ENCODE measurements at places on chromosomes 16 and 17.

DNA sequence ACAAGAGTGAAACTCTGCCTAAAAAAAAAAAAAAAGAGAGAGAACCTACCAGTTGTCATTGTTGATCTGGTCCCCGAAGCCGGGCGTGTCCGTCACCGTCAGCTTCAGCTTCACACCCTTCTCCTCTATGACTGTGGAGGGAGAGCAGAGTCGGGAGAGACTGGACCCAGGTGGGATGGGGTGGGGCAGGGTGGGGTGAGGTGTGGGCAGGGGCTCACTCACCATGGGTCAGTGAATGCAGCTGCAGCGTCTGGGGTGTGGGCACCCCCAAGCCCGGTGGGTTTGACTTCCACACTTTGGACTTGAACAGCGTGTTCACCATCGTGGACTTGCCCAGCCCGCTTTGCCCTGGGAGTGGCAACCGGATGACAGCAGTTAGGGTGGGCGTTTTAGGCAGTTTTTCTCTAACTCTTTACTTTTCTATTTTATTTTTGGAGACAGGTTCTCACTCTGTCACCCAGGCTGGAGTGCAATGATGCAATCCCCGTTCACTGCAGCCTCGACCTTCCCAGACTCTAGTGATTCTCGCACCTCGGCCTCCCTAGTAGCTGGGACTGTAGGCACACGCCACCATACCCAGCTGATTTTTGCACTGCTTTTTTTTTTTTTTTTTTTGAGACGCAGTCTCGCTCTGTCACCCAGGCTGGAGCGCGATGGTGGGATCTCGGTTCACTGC is 2.2 kb downstream of the SEPTIN12 start:
- DNase-seq = no peak

- no peak for DNase-seq
Observed at GRCh38 chr17:1896243-1897104, 66.7 kb downstream of the RPA1 start.

DNA sequence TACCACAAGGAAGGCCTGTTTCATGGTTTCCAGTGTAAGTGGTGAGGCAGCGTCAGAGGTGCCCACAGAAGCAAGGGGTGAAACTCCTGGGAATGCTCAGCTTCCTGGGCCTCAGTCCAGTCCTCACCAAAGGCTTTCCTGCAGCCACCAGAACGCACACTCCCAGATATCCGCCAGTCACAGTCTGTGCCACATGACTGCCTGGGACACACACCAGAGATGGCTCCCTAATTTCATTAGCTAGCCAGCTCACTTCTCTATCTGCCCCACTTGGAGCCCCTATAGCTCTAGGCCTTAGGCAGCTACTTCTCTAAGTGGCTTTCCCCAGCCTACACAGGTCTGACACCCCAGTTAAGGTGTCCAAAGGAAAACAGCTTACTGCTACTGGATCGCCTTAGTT is 77.0 kb downstream of the CYTH1 start:
- no peak for DNase-seq

GRCh38 chr17:32733401-32733800 is 143.5 kb downstream of the MYO1D start:
- DNase-seq = no peak

GRCh38 chr17:45222014-45222288 is 266 bp downstream of the FMNL1 start:
- DNase-seq = no peak

GRCh38 chr16:10196999-10197398 is 14.8 kb upstream of the GRIN2A start:
- no peak for DNase-seq

GRCh38 chr16:65749506-65749905 is 617.0 kb upstream of the CDH5 start:
- DNase-seq = no peak

DNA sequence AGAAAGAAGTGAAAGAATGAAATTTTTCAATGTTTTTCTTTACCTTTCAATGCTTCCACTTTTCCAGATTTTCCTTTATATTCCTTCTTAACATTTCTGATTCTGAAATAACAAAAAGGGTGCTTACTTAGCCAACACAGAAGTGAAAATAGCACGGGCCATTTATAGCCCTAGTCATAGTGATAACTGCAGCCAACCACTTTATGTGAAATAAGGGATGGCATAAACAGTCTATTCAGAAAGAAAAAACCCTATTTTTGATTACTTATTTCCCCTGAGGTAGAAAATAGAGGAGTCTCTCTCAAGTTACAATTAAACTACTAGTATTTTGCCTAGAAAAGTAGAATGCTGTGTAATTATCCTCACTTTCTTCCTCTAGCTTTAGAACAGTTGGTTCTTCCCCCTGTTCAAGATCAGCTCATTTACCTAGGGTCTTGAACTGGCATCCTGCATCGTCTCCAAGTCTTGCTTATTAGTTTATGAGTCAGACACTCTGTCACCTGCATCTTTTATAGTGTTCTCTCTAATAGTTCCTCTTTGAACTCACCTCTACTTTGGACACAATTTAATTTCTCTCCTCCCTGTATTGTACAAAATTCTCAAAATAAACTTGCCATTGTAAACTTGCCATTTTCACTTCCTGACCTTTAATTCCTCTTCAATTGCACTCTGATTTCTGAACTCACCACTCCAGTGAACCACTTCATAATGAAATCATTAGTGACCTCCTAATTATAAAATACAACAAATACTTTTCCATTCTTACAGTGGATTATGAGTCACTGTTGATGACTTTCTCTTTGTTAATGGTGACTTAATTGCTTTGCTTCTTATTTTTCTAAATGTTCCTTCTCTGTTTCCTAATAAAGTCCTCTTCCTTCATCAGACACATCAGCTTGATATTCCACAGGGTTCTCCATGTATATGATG is 23.6 kb downstream of the ABCA6 start:
- no peak for DNase-seq

DNA sequence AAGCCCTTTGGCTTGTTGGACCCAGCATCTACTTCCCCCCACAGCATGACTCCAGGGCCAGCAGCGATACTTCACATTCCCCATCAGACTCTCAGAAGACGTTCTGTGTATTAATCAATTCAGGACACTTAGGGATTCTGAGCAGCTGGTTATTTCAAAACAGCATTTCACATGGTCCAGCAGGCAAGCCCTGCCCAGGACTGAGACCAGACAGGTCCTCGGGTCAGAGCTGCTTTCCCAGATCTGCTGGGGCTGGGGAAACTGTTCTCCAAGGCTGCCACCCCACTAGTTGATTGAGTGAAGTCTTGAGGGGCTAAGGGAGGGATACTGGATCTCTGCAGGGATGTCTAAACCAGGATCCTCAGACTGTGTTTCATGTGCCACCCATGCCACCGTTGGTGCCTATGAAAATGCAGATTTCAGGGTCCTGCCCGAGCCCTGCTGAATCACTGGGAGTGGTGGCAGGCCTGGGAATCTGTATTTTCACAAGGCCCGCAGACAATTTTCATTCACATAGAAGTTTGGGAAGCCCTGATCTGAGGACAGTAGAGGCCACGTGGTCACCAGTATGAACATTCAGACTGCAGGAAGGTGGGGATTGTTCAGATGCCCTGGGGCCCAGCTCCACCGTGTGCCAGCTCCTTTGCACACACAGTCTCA is 40.6 kb upstream of the CDH5 start:
- no peak for DNase-seq

DNA sequence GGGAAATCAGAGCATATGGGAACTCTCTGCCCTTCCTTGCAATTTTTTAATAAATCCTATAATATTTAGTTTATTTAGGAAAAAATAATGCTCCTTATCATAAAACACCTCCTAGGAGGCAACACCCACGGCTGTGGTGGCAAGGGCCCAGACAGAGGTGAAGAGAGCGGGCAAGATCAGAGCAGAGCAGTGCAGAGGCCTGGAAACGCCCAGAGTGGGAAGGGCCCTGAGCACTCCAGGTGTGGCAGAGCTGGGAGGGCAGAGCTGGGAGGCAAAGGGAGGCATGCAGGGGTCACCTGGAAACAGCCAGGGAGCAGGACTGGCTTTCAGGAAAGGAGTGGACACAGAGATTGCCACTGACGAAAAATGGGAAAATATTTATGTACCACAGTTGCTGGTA is 17.3 kb downstream of the FBXO31 start:
- DNase-seq = no peak

GRCh38 chr17:37517881-37518280 is 28.2 kb downstream of the DUSP14 start:
- DNase-seq = no peak

GRCh38 chr17:19975601-19976000 is 2.0 kb downstream of the AKAP10 start:
- no peak for DNase-seq

GRCh38 chr17:34434052-34434451 is 71.0 kb upstream of the CCL1 start:
- no peak for DNase-seq

DNA sequence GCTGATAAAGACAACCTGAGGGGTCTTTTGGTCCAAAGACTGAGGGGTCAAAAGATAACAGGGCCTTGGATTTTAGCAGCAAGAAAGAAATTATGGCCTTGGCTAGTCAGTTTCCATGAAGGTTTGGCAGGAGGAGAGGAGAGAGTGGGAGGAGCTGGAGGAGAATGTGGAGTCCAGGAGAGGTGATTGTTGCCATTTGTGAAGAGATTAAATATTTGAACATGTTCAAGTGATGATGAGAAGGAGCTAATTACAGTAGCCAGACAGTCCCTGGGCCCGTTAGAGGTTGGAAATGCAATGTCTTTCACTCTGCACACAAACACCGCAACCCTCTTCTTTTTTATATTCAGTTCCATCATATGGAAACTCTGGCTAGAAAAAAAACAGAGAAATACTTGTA is 68.6 kb downstream of the TNRC6C start:
- DNase-seq = no peak

- DNase-seq = peak; percentile 91
Observed at GRCh38 chr16:66515596-66516508, 34.1 kb downstream of the TK2 start.

GRCh38 chr16:2238150-2238837 is 2.0 kb downstream of the DNASE1L2 start:
- no peak for DNase-seq

DNA sequence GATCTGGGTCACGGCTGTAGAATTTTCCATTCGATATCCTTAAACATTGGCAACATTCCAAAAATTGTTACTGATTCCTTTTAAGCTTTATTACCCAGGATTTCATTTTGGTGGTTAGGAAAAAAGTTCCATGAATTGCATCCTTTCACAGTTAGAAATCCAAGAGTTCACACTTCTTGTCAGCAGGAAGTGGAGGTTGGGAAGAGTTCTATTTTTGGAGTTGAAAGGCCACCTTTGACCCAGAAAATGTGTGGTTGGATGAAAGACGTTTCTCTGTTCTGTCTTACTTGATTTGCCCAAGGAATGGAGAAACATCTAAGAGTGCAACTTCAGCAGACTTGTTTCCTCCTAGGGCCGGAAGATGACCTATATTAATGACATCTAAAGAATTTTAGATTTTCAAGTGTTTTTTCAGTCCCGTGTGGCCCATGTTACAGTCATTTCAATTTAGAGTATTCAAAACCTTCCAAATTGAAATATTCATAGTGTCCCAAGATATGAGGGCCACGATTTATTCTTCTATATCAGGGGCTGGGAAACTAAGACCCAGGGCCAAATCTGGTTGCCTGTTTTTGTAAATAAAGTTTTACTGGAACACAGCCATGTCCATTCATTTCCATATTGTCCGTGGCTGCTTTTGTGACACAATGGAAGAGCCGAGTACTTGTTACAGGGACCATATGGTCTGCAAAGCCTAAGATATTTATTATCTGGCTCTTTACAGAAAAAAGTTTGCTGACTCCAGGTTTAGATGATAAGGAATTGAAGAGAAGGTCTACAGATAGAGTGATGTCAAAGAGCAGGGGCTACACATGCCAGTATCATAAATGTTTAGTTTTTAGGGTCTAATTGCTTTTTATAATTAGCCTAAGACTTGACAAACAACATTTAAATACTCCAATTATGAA is 50.2 kb downstream of the CDK5R1 start:
- peak; percentile 78 for DNase-seq

GRCh38 chr17:29089601-29090044 is 46.7 kb downstream of the PIPOX start:
- no peak for DNase-seq

GRCh38 chr17:78899361-78900260 is 3.4 kb downstream of the CEP295NL start:
- DNase-seq = peak; percentile 58

DNA sequence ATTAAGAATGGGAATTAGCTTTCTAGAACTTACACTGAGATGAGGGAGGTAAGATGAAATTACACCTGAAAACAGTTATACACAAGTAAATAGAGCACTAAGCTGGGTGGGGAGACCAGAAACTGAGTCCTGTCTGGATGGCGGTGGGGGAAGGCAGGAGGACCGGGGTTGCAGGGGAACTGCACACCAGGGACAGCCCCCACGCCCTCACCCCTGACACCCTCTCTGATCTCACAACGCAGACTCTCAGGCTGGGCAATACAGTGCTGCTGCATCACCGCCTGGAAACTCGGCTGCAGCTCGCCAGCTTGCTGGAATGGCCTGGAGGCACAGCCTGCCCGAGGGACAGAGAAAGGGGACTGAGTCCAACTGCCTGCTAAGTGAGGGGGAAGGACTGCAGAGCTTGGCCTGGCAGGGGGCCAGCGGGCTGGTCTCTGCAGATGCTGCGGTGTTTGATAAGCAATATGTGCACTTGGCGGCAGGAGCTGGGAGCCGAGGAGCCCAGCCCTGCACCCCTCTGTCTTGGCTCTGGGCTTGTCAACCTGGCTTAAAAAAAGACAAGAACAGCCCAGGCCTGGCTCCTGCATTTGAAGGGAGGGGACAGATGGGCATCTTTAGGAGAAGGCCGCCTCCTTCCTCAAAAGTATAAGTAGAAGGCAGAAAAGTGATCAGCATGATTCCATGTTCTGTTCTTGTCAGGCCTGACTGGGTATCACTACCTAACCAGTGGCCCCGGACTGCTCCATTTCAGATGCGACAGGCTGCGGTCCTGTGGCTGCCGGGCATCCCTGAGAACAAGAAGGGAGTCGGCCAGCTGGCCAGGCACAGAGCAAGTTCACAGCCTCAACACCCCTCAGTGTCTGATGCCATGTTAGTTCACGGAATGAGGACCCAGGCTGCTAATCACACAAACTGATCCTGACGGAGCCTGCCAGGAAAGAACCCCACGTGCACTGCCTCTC is 30.2 kb downstream of the SPHK1 start:
- peak; percentile 68 for DNase-seq

GRCh38 chr17:43740541-43740940 is 18.1 kb downstream of the SOST start:
- DNase-seq = peak; percentile 70

- no peak for DNase-seq
Observed at GRCh38 chr16:84884596-84885341, 65.0 kb downstream of the CRISPLD2 start.

- DNase-seq = no peak
Observed at GRCh38 chr17:69057280-69057679, 3.4 kb downstream of the ABCA9 start.

DNA sequence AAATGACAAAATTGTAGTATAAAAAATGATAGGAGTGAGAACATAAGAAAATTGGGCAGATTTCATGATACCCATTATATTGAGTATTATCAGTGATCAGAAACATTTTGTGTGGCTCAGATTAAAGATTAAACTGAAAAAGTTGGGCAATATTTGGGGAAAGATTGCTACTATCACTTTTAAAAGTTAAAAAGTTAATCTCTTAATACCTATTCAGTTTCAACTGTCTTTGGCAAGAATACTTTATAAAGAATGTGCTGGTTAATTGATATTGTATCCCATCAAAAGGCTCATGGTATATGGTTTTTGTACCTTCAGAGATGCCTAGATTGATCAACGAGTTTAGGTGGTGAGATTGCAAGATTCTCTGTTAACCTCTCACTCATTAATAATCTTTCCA is 55.8 kb downstream of the BPTF start:
- DNase-seq = no peak

Measured in AG10803 (cell line).